ENCODE measurements at places on chromosomes 1 and 21. TPM values are rescaled to one million over a fixed set of nuclear protein-coding genes. Genes with fewer than 3 reads are reported as not detected.

CFAP141 gene
- not detected for total RNA-seq

DDR2 gene
- total RNA-seq: 0.38 TPM

SLC26A9 gene
- total RNA-seq: not detected

CD164L2 gene
- total RNA-seq: not detected

OR2L5 gene
- total RNA-seq: not detected

SPRR2D gene
- not detected for total RNA-seq

CD1D gene
- total RNA-seq: not detected

NME7 gene
- total RNA-seq: 7.7 TPM

LAPTM5 gene
- 629 TPM for total RNA-seq

GNG12 gene
- not detected for total RNA-seq

HMCN1 gene
- total RNA-seq: not detected

MYBPH gene
- not detected for total RNA-seq

NLRP3 gene
- total RNA-seq: 4.1 TPM

TTC22 gene
- 3.1 TPM for total RNA-seq

REN gene
- not detected for total RNA-seq

OR11L1 gene
- not detected for total RNA-seq

CADM3 gene
- not detected for total RNA-seq

AMIGO1 gene
- total RNA-seq: 9.6 TPM

ARPC5 gene
- 17.1 TPM for total RNA-seq

SPRR3 gene
- not detected for total RNA-seq

S100A14 gene
- not detected for total RNA-seq

CYP4A11 gene
- not detected for total RNA-seq

LDLRAP1 gene
- 46.1 TPM for total RNA-seq

JAM2 gene
- total RNA-seq: not detected

FCRLA gene
- total RNA-seq: not detected

PIP5K1A gene
- 48.2 TPM for total RNA-seq

TMEM79 gene
- 1.5 TPM for total RNA-seq

AMY1A gene
- total RNA-seq: not detected

FCRL1 gene
- 3.1 TPM for total RNA-seq

TPTE gene
- not detected for total RNA-seq

NEGR1 gene
- total RNA-seq: not detected

CTTNBP2NL gene
- not detected for total RNA-seq

Data from CD8-positive, alpha-beta T cell (primary cell).